GM23248 (cell line): ENCODE measurements at places on chromosomes 7 and 10. TPM values are rescaled to one million over a fixed set of nuclear protein-coding genes. Genes with fewer than 3 reads are reported as not detected.
A peak's percentile ranks its signal among the peaks of the same experiment; 100 is the strongest.

DNA sequence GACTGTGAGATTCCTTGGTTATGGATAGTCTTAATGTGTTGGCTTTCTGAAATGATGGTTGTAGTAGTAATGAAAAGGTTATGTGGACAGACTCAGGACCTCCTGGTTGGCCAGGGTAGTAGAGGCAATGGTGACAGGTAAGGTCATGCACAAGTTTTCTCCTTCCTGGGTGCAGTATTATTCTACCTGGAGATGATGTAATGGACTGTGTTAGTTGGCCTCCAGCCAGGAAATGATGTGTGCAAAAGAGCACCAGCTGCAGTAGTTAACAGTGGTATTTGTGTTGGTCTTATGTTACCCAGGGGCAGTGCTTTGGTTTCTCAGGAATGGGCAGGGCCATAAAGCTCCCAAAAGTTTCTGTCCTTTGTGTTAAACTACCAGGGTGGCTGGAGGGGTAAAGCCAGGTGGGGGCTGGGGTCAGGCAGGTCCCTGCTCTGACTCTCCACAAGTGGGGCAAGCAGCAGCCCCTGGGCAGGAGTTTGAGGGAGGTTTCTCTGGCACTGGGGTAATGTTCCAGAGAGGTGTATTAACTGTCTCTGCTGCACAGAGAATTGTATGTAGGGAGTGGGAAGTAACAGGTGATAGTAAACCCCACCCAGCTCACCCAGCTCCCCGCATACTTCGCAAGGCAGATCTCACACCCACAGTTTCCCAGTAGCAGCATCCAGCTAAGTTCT, 36.3 kb downstream of the GPR22 start:
- DNase-seq, result no peak

DNA sequence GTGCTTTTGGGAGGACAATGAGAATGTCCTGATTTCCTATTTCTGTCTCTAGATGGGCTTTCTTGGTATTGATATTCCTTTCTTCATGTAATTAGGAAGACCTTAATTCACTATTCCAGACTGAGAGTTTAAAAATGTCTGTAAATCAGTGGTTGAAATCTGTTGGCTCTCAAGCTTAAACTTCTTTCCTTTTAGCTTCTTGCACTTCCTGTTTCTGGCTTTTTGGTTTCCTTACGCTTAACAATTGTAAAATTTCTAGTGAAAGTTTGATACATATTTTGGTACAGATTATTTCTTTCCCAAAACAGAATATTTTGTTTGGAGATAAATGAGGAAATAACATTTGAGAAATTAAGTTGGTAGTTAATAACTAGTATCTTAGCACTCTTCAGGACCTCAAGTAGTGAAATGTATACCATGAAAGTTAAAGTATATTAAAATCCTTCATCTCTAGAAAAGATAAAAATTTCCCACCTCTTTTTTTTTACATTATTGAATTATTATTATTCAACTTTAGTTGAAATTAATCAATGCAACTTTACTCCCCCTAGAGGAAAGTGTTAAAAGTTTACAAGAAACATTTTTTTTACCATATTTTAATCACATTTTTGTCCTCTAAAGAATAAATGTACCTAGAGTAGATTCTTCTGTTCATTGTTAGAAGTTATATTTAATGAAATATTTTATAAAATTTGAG, 137.2 kb downstream of the PHTF2 start:
- peak; percentile 45 for DNase-seq

- no peak for DNase-seq
Observed at GRCh38 chr10:79027147-79028055, 41.4 kb upstream of the ZMIZ1 start.

DNA sequence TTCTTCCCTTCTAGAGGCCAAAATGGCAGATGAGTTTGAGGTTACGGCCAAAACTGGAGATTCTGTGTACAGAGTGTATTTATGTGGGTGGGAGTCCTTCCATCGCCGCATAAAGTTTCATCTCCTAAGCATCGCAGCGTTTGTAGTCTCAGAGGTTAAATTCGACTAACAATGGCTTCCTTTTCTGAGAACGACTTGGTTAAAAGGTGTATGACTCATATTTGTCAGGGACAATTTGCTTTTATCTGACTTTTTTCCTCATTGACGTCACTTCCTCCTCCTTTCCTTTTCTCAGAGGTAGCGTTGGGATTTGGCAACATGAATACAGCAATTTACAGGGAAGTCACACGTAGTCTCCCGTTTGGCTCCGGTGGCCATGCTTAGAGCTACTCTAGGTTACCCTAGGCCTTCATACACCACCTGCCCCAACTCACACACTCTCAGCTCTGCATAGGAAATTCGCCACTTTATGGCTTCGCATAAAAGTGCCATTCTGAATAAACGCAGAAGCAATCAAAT, 37.6 kb upstream of the TCF7L2 start:
- no peak for DNase-seq

- DNase-seq, result peak; percentile 52
Observed at GRCh38 chr10:125812128-125812750, 10.8 kb downstream of the UROS start.

DNA sequence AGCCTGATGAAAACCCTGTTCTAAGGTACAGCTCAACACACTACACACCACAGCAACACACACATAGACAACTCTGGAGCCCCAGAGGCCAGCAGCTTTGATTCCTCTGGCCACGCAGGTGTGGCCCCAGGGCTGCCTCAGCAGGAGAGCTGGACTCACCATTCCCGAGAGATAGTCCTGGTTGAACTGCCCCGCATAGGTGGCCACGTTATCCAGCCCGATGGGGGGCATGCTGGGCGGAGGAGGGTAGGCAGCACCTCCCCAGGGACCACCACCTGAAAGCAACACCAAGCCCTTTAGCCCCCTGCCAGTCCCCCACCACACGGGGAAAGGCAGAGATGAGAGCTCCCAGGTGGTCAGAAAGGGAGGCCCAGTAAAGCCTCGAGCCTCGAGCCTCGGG, 34.7 kb downstream of the ANXA11 start:
- DNase-seq, result no peak

GRCh38 chr7:34315032-34315431, 343.0 kb upstream of the NPSR1 start:
- peak; percentile 91 for DNase-seq

- DNase-seq, result no peak
Observed at GRCh38 chr7:122046402-122046801, 97.6 kb downstream of the AASS start.

DNA sequence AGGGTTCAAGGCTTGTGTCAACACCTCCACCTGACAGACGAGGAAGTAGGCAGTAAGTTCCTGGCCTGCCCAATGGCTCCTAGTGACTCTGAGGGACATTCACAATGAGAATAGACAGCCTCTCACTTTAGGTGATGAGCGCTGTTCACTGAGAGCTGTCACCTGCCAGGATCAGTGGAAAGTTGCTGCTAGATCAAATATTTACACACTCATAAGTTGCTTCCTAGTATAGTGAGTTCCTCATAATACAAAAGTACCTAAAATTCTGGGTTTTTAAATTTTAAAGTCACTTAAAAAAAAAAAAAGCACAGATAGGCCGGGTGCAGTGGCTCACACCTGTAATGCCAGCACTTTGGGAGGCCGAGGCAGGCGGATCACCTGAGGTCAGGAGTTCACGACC, 320.8 kb downstream of the PRPF18 start:
- no peak for DNase-seq

- DNase-seq, result peak; percentile 75
Observed at GRCh38 chr7:101614939-101615302, 14.2 kb downstream of the MYL10 start.

DNA sequence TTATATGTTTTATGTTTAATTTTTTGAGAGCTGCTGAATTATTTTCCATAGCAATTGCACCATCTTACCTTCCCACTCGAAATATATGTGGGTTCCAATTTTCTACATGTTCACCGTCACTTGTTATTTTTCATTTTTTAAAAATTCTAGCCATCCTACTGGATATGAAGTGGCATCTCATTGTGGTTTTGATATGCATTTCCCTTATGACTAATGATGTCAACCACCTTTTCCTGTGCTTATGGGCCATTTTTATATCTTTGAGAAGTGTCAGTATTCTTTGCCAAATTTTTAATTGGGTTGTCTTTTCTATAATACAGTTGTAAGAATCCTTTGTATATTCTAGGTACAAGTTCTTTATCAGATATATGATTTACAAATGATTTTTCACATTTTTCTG, 27.8 kb downstream of the NHLRC2 start:
- no peak for DNase-seq

DNA sequence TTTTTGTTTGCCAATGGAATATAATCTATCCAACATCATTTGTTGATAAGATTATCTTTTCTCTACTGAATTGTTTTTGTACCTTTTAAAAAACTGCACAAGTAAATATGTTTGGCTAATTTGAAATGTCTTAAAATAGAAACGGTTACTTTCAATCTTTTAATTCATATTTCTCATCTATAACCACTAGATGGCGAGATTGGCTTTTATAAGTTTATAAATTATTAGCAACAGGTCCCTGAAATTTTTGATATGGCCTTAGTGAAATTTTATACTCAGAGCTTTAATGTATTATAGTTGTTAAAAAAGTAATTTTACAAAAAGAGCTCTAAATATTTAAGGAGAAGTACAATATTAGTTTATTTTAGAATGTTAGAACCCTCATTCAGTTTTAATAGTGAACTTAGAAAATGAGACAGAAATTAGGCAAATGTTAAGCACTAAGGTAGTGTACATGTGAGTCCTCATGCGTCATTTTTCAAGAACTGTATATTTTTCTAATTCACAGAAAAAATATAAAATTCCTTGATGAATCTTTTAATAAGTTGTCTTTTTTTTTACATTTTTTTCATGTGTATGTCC, 592.5 kb downstream of the ARL4A start:
- DNase-seq, result peak; percentile 67

DNA sequence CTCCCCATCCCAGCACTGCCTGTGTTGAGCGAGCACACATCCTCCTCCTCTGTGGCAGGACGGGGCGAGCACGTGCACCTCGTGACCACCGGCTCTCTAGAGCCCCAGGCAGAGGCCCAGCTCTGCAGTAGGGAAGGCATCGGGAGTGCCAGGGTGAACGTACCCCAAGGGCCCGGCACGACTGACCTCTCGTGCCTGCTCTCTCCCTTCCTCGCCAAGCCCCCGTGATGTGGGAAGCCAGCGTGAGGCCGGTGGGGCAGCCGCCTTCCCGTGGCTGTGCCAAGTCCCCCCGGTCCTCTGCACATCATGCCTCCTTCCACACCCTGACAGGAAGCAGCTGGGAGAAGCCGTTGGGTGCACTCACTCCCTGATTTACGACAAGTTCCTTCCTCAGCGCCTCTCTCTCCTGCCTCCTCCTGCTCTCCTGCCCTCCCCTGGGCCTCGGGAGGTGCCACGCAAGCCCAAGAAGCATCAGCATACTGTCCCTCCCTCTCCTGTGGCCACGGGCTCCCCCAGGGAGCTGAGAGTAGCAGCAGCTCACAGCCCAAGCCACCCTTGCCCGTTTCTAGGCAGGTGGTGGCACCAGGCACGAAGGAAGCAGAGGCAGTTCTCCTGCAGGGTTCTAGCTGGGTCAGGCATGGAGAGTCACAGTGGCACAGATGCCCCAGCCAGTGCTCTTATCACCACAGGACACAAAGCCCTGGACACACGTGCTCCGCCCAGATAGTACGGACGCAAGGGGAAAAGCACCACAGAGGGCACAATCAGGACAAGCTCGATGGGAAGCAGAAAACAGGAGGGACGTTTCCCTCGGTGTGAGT, 47.0 kb downstream of the AMZ1 start:
- no peak for DNase-seq

DNA sequence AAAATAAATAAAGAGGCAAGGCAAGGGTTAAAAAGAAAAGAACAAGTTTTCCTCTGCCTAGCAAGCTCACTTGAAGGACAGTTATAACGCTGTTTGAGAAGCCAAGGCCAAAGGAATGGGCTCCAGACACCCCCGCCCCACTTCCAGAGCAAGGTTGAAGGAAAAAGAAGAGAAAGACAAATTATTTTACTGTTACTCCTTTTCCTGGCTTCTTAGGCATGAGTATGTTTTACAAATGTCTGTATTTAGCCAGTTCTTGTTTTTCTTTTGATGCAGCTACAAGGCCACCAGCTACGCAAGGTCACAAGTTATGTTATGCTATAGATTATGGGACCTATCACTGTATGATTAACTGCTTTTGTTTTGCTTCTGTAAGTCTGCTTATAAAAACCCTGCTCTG, 94.6 kb downstream of the ZNF22 start:
- no peak for DNase-seq

DNA sequence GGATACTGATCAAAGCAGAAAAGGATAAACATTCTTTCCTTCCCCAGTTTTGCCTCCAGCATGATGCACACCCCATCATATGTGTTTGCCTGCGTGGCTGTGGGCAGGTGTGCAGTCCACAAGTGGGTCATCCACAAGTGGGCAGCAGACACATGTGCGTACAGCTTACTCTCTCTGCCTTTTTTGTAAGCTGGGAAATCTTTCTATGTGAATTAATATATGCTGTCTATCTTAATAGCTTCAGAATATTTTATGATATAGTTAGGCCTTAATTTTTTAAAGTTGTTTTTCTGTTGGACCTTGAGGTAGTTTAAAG, 80.1 kb downstream of the INPP5A start:
- DNase-seq, result no peak

- DNase-seq, result peak; percentile 38
Observed at GRCh38 chr7:155590215-155591018, 44.1 kb upstream of the CNPY1 start.

DNA sequence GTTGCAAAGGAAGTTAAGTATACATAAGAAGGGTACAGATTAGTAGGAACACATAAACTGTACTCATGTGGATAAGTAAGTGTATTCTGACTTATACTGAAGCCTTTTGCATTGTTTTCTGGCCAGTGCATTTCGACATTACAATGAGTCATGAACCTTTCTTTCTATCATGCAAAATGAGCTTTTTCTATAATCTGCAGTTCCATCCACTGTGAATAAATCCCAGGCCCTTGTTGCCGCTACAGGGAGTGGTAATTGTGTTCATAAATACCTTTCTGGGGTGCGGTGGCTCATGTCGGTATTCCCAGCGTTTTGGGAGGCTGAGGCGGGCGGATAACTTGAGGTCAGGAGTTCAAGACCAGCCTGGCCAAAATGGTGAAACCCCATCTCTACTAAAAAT, 858.3 kb downstream of the GRM8 start:
- DNase-seq, result no peak

DNA sequence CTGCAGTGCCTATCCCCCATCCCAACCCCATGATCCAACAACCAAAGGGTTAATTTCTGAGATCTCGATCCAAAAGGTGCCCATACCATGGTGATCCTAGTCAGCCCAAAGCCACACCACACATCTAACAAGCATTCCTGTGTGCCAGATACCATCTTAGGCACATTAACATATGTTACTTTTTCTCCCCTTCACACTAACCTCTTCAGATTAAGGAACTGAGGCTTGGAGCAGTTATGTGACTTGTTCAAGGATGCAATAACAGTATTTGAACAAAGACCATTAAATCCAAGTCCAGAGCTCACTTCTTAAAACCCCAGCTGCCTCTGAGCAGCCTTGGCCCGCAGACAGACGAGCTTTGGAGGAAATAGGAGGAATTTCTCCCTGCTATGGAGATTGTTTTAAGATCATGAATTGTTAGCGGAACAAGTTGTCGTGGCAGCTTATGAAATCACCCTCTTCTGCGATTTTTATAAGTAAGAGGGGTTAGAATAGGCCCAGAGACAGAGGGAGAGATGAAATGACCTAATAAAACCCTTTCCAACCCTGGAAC, 327.2 kb downstream of the KCNMA1 start:
- DNase-seq, result no peak

DENND2A gene
- total RNA-seq, result 2.2 and 2.4 TPM in 2 replicates

RARRES2 gene
- total RNA-seq, result not detected in 2 replicates

WAPL gene
- 28.1 and 28.3 TPM in 2 replicates for total RNA-seq

NEUROD6 gene
- not detected in 2 replicates for total RNA-seq

CRHR2 gene
- not detected in 2 replicates for total RNA-seq

PTN gene
- total RNA-seq, result 8.1 and 8.3 TPM in 2 replicates

SLC39A12 gene
- total RNA-seq, result not detected in 2 replicates
